ENCODE measurements at places on chromosomes 16 and 17.

- no peak for DNase-seq
Observed at GRCh38 chr16:16118337-16118736, 105.0 kb downstream of the ABCC6 start.

- no peak for DNase-seq
Observed at GRCh38 chr16:88936556-88937205, 40.3 kb downstream of the CBFA2T3 start.

DNA sequence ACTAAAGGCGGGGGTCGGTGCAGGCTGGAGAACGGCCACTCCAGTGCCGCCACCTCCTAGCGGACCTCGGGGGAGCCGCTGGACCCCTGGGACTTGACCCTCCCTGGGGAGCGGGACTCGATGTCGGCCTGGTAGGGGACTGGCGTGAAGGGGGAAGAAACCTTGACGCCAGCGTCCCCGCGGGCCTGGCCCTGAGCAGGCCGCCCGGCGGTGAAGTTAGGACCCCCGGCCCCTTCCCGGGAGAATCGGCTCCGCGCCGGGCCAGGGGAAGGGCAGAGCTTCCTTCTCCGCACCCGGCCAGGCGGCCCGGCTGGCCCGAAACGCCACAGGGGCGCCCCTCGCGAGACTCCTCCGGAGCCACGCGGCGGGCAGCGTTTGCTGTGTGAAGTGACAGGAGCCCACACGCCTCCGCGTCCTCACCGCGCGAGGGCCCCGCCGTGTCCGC lies 389 bp downstream of the DUS1L start:
- no peak for DNase-seq

DNA sequence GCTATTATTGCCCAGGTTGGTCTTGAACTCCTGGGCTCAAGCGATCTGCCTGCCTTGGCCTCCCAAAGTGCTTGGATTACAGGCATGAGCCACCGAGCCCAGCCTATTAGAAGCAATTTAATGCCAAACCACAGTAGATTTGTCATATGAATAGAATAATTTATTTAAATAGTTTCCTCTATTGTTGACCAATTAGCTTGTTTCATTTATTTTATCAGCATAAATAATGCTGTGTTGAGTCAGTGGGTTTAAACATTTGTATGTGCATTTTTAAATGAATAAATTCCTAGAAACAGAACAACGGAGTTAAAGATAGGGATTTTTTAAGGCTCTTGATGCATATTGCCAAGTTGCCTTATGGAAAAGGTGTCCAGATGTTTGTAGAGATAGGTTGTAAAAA lies 26.7 kb downstream of the FTO start:
- DNase-seq: no peak

DNA sequence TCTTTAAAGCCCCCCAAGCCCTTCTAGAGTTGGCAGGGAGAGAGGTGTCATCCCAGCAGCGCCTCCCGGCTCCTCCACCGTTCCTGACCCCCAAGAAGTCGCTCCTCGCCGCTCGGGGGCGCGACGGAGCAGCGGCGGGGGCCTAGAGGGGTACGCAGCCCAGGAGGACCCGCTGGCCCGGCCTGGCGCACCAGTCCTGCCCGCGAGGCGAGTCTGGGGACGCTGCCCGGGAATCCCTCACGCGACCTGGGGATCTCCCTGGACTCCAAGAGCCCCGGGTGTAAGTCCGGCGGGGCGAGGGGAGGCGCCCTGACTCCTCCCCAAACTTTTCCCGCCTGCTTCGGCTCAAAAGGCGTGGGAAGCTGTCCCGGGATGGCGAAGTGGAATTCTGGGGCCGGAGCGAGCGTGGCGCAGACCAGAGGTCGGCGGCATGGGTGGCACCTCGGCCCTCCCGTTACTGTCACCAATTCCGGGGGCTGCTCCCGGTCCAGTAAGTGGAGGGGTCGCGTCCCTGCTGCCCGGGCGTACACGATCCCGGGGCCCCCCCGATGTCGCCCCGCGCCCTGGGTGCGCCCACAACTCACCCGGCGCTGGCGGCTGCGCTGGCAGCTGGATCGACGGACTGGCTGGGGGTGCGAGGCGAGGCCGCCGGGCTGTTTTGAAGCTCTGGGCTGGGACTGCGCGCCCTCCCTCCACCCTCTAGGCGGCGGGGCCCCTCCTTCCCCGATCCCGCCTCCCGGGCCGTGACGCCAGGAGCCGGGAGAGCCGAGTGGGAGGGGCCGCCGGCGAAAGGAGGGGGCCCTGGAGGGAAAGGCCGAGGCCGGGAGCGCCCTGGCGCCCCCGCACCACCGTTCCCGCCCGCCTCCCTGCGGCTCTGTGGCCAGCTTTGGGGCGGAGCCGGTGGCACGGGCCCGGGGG lies at the start of gene EMP2:
TSS of gene EMP2 (minus strand) at position 634 of the 918 bp plus-strand sequence. CDS start 32,981 bp downstream, outside the sequence.
- DNase-seq: no peak

DNA sequence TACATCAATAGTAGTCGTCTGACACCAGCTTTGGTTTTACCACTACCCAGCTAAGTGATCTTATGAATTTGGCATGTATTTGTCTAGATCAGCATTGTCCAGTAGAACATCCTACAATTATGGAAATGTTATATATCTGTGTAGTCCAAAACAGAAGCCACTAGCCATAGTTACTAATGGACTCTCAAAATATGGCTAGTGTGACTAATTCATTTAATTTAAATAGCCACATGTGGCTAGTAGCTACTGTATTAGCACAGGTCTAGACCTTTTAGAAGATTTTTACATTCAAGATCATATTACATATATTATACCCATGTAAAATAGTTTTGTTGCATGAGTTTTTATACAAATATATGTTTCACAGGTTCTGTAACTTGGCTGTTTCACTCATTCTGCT lies 27.0 kb upstream of the NFAT5 start:
- no peak for DNase-seq

DNA sequence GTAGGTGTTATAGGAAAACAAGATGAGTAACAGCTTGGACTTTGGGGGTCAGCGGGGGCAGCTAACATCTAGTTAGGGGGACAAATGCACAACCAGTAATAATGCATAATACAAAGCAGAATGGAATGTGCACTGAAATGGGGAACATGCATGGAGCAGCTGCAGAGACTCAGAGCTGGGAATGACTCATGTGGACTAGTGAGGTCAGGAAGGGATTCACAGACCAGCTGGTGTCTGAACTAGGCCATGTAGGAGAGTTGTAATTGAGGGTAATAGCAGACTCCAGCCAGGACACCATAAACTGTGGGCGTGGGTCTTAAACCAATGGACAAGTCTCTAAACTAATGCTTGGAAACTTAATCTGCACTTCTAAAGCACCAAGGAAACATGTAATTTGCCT lies 176.8 kb upstream of the ASIC2 start:
- DNase-seq: no peak
